ENCODE measurements at places on chromosomes 12 and 14. TPM values are rescaled to one million over a fixed set of nuclear protein-coding genes. Genes with fewer than 3 reads are reported as not detected.

KCNA1 gene
- total RNA-seq: not detected

VWF gene
- 495 TPM for total RNA-seq

MDGA2 gene
- not detected for total RNA-seq

SLC2A14 gene
- 2.9 TPM for total RNA-seq

CKB gene
- total RNA-seq: 17.9 TPM

GRIP1 gene
- total RNA-seq: 4.9 TPM

HOXC12 gene
- not detected for total RNA-seq

APOF gene
- not detected for total RNA-seq

ACSS3 gene
- 12.3 TPM for total RNA-seq

TOGARAM1 gene
- total RNA-seq: 23.7 TPM

LALBA gene
- total RNA-seq: not detected

CIDEB gene
- total RNA-seq: 136 TPM

TEX52 gene
- not detected for total RNA-seq

NOVA1 gene
- 2.6 TPM for total RNA-seq

CELA1 gene
- total RNA-seq: not detected

CIPC gene
- total RNA-seq: 18.4 TPM

EXOC3L4 gene
- total RNA-seq: 30.0 TPM

CDH24 gene
- total RNA-seq: 6.6 TPM

SSTR1 gene
- total RNA-seq: 1.2 TPM

SELPLG gene
- total RNA-seq: 91.7 TPM

SMAGP gene
- 17.5 TPM for total RNA-seq

VRTN gene
- not detected for total RNA-seq

DIABLO gene
- 33.5 TPM for total RNA-seq

NABP2 gene
- total RNA-seq: 14.1 TPM

FAM186B gene
- 0.42 TPM for total RNA-seq

GALNT8 gene
- 2.8 TPM for total RNA-seq

NEUROD4 gene
- total RNA-seq: not detected

PARPBP gene
- 5.0 TPM for total RNA-seq

ADCY6 gene
- total RNA-seq: 10.3 TPM

DPPA3 gene
- not detected for total RNA-seq

CLEC9A gene
- 3.0 TPM for total RNA-seq

KRT82 gene
- total RNA-seq: not detected

Data from spleen (tissue), 13 donors.